ENCODE measurements at places on chromosomes 6 and 20.

- no peak for DNase-seq
Measured at GRCh38 chr20:17391127-17391771, 139.9 kb downstream of the BFSP1 start.

- DNase-seq: peak; percentile 86
Measured at GRCh38 chr6:20877008-20877937, 343.0 kb downstream of the CDKAL1 start.

- no peak for DNase-seq
Measured at GRCh38 chr6:81762606-81763005, 10.1 kb upstream of the TENT5A start.

DNA sequence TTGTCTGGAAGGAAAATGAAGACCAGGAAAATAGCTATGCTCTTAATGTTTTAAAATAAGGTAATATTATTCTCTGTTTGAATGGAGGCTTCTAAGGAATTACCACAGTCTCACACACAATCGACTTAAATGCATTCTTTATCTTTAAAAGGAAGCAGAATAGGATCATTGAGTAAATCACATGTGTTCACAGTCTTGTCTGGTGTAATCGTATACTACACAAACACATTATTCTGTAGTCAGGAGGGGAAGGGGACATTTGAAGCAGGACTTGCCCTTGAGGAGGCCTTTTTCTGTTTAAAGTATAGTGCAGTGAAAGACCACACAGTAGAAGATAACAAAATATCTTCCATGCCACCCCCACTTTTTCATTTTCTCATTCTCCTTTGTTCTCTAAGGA is 20.6 kb upstream of the REV3L start:
- peak; percentile 50 for DNase-seq

DNA sequence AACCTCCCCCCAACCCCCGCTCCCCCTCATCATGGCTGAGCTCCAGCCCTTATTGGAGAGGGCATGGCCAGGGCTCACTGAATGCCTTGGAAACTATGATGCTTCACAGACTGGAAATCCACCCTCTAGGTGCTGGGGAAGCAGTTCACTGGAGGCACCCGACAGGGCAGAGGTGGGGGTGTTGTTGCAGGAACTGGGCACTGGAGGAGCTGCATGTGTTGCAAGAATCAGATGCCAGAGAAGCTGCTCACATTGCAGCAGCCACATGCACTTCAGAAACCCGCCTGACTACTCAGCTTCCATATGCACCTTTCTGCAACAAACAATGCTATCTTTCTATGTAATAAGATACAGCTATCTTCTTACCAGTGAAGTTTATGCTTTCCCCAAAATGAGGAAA is 7.9 kb upstream of the TBPL1 start:
- DNase-seq: no peak

DNA sequence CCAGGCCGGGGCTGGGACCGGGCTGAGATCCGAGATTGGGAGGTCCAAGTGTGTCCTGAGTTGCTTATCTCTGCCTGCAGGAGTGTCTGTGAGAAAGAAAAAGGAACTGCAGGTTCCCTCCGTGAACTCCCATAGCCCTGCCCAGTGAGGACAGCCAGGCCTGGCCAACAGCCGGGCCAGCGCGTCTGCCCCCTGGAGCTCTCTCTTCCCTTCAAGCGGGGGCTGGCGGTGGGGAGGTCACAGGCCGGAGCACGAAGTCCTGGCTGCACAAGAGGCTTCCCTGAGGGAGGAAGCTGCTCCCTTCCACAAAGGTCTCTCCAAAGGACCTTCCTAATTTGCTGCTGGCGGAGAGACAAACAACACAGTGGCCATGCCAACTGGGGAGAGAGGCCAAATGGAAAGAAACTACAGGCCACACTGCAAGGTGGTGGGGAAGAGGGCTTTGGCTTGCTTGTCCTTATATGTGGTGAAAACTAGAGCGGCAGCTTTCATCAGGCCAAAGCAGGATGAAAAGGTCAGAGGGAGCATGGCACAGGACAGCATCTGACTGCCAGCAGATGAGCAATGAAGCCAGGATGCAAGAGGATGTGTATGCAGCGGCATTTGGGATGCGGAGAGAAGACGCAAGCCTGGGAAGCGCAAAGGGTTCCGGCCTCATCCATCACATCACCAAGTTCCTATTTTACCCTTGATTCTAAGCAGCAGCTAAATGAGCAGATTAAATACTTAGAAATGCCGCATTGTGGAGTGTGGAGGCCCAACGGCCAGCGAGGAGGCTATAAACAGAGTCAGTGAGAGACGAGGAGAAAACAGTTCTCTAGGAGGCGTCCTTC is 260.0 kb downstream of the ERMARD start:
- DNase-seq: no peak

DNA sequence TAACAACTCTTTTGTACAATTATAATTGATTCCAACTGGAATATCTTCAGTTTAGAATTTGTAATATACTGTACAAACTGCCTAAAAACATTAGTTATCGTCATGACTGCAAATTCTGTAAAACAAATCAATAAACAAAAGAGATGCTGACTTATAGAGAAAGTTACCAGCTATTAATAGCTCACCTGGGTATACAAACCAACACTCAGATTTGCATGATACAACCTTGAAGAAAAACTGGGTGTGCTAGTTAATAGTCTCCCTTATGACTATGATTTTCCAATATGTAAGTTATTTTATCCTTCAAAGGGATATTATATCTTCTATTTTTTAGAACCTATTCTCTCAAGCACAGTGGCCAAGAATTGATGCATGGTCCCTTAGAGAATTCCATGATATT is 698.5 kb downstream of the FRK start:
- no peak for DNase-seq

GRCh38 chr20:53298260-53298659 is 295.4 kb downstream of the ZNF217 start:
- no peak for DNase-seq

GRCh38 chr6:145816392-145816791 is 1.8 kb upstream of the FBXO30 start:
- no peak for DNase-seq

DNA sequence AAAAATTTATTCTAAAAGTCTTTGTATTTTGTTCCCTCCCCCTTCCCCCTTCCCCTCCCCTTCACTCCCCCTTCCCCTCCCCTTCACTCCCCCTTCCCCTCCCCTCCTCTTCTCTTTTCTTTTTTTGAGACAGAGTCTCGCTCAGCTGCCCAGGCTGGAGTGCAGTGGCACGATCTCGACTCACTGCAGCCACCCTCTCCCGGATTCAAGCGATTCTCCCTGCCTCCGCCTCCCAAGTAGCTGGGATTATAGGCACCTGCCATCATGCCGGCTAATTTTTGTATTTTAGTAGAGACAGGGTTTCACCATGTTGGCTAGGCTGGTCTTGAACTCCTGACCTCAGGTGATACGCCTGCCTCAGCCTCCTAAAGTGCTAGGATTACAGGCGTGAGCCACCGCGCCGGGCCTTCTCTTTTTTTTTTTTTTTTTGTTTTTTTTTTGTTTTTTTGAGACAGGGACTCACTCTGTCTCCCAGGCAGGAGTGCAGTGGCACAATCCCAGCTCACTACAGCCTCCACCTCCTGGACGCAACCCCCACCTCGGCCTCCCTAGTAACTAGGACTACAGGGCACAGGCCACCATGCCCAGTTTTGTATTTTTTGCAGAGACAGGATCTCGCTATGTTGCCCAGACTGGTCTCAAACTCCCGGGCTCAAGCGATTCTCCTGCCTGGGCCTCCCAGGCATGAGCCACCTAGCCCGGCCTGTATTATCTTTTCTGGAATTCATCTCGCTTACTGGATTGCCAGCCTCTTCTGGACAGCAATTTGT is 1.1 kb upstream of the AFG1L start:
- DNase-seq: no peak

GRCh38 chr6:111997078-111997852 is 56.6 kb upstream of the CCN6 start:
- peak; percentile 79 for DNase-seq

- DNase-seq: no peak
Measured at GRCh38 chr6:142071981-142072380, 60.7 kb upstream of the GJE1 start.
